ENCODE measurements at places on chromosomes 12 and 14.

DNA sequence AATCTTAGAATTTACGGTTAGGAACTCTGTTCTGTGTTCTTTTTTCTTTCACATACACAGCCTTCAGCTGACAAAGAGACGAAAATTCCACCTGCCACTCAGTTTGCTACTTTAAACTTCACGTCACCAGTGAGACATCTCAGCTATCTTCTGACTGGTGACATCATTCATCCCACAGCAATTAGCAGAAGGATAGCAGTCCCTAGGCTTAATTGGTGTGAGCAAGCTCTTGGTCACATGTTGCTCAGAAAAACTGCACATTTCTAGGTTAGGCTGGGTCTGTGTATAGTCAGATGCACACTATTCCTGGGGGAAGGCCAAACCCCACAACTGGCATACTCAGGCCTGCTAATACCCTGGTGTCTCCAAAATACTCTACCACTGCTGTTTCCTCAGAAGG, 23.9 kb downstream of the SLC7A7 start:
- no peak for DNase-seq

DNA sequence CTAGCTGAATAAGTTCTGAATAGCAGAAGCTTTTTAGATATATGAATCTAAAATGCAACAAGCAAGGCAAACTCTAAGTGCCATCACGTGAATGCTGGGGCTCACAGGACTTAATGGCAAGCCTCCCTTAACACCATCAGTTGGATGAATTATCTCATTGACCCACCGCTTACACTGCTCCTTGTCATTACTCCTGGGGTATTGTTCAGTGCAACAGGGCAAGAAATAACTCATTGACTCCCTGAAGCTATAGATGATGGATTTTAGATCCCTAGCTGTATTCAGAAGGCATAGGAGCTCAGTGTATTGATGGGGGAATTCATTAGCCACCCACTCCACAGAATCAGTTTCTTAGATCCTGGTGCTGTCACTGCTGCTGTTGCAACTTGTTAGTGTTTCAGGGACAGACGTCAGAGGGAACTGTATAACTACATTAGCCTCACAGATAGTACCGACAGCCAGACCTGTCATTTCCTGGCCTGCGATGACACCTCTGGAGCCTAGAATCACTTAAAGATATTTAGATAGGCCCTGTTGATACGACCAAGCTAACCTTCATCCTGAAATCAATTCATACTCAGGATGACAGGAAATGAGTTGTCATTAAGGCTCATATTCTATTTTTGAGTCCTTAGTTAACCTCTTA, 735.3 kb downstream of the DIO2 start:
- DNase-seq: no peak

GRCh38 chr14:99899578-99900178, 106.5 kb downstream of the EML1 start:
- no peak for DNase-seq

DNA sequence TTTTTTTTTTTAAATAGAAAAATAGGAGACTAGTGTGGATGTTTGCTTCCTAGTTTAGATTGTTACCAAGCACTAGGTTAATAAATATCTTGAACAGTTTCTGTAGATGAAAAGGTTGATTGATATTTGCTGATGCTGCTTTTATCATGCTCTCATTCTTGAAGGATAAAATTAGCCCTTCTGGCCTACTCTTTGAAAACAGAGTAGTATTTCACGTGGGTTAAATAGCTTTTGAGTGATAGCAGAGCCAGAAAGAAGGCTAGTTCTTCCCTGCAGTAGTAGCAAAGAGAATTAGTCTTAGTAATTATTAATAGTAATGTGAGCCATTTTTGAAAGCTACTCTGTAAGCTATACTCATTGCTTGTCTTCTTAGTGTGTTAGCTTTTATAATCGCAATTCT, 5.2 kb downstream of the NEDD1 start:
- no peak for DNase-seq

DNA sequence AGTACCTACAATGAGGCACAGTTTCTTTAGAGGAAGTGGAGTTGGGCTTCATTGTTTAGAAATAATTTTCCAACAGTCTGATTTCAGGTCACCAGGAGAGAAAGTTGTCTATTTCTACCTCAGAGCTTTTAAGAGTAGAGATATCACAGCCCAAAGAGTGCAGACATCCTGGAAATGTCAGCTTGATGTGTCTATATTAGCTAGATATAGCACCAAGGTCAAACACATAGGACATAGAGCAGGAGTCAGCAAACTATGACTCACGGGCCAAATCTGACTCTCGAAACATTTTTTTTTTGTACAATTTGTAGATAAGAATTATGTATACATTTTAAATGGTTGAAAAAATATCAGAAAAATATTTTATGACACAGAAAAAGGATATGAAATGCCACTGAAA, 53.7 kb downstream of the KCNC2 start:
- no peak for DNase-seq

GRCh38 chr12:124667506-124668326, 100.3 kb upstream of the NCOR2 start:
- no peak for DNase-seq

- DNase-seq: no peak
Measured at GRCh38 chr12:127230843-127231260, 1036.1 kb upstream of the TMEM132C start.

DNA sequence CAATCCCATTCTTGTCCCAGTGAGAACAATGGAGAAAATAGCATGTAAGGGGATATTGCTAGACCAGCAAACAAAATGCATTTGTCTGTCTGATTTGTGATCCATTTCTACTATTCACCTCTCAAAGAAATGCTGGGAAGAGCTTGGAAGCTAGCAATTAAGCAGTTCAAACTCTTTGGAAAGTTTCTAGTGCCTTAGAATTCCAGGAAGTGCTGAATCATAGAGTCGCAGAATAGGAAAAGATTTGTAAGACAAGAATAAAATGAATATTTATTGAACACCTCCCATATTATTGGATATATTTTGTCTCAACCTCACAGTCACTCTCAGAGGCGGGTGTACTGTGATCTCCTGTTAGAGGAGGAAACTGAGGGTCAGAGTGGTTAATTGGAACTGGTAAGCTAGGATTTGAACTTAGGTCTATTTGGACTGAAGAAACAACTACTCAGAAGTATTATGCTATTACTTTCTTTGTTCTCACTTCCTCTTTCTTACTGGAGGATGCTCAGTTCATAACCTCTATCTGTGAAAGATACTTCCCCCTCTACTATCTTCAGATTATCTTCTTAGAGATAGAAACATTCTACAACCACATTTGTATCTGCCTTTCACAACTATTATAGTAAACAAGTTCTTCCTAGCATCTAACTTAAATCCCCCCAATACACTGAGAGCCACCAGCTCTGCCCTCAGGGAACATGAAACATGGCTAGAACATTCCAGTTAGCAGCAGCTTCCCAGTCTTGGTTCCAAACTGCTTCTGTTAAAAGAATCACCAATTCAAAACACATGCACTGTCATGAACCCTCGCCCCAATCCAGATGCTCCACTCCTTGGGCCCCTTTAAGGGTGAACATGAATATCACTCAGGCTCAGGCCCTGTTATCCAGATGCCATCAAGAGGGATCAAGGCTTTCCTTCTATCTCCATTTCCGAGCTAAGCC, 64.2 kb downstream of the DRAM1 start:
- no peak for DNase-seq

DNA sequence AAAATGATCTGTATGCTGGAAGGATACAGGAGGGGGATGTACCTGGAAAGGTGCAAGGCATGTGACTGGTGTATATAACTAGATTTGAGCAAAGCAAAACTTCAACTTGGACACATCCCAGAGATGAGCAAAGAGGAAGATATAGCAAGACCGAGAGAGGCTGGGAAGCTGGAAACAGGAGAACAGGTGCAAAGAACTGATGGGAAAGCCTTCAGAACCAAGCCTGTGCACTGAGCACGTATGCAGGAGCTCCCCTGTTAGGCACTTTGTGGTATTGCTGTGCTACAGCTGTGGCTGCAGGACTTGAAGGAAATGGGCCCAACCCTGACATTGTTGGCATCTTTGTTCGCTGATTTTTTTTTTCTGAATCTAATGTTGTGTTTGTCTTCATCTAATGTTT, 120.7 kb upstream of the PWP1 start:
- no peak for DNase-seq

GRCh38 chr14:98868866-98869265, 403.1 kb downstream of the BCL11B start:
- DNase-seq: no peak

DNA sequence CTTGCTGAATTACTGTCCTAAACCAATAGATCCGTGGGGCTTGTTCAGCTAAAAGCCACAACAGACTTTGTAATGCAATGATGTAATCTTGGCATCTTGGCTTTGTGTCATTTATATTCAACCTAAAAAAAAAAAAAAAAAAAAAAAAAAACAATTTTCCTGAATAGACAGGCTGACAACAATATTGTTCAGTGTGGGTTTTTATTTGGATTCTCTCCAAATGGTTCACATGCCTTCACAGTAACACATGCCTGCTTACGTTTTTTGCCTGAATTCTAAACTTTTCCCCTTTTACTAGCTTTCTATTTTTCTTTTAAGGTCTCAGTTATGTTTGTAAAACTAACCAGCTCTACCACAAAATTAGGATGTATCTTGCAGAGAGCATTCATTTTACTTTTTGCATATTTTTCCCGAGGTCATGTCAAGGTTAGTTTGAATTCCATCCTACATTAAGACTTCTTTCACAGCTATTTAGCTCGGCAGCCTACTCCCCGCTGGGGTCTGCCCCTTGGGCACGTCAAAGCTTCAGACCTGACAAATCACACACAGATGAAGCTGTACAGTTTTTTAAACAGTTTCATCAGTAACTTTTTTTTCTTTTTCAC, 213.7 kb upstream of the NPAS3 start:
- DNase-seq: no peak

- no peak for DNase-seq
Measured at GRCh38 chr12:132488127-132489077, 1.5 kb upstream of the FBRSL1 start.

DNA sequence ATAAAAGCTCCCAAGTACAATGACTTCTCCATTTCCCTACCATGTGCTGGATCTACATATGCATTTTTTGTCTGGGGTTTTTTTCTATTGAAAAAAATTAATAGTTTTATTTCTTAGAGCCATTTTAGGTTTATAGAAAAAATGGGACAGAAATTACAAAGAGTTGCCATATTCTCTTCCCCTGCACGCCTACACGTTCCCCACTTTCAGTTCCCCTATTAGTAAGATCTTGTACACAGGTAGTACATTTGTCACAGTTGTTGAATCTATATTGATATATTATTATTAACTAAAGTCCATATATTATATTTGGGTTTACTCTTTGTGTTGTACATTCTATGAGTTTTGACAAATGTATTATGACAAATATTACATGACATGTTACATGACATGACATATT, 35.7 kb downstream of the SIX6 start:
- DNase-seq: no peak

GRCh38 chr12:51972849-51973273, 21.4 kb downstream of the ACVR1B start:
- peak; percentile 47 for DNase-seq

DNA sequence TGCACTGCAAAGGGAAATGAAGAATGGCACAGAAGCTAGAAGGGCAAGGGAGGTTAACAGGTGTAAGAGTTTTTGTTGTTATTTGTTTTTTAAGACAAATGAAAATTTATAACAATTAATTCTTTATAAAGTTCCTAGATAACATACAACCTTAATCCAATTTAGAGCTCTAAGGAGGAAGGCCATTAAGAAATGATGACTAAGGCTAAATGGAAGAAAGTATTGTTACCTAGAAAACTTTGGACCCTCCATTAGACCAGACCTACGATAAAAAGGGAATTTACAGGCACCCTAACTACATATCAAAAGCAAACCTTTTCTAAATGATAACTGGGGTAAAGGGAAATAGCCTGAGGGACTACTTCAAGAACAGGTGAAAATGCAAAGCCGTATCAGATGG, 130.8 kb downstream of the PRKD1 start:
- DNase-seq: no peak

GRCh38 chr12:32051511-32052211, 55.0 kb upstream of the BICD1 start:
- no peak for DNase-seq

DNA sequence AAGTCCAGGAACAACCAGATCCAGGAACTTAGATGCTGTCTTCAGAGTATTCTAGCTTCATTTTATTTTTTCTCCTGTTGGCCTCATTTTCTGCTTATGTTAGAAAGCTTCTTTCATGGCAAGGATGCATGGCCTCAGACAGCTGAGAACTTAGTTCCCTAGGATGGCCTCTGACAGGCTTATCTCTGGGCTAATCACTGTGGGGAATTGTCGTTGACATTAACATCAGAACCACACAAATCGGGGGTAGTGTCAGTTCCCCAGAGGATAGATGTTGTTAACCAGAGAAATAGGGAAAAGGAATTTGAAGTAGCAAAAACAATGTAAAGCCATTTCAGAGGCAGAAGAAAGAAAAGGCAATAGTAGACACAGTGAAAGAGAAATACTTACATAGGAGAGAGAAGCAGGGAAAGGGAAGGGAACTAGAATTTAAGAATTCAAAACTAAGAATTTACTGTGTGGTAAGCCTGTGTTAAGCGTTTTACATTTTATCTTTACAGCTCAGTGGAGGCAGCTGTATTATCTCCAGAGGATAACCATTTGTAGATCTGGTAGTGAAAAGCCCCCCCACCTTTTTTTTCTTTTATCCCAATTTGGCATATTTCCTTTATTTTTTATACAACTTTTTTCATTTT, 21.8 kb downstream of the FUT8 start:
- no peak for DNase-seq

DNA sequence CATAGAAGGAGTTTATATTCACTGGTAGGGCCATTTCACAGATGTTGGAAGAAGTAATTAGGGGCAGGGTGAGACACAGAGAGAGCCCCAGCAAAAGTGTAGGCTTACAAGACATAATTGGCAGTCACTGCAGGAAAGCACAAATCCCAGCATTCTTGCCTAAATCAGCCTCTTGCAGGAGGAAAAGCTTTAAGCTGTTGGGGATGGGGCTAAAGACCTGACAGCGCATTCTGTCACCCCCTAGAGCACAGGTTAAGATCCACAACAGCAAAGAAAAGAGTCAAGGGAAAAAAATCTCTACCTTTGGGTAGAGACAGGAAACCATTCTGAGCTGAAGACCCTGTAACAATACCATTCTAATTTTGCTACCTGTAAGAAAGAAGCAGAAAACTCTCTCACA, 409.0 kb downstream of the DAD1 start:
- no peak for DNase-seq

DNA sequence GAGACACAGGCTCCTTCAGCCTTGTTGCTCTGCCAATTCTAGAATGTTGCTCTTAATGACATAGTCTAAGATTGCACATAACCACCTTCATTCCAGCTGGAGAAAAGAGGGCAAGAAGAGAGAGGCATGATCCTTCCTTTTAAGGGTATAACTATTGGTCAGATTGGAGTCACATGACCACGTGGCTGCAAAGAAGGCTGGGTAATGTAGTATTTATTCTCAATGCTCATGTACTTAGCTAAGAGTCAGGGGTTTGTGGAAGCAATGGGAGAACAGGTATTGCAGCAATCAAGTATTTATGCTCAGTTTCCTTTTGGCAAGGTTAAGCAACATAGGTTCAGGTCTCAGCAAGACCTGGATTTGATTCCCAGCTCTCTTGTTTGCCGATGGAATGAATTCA, 298.8 kb upstream of the TBX3 start:
- DNase-seq: no peak

GRCh38 chr14:69464379-69464778, 20.1 kb upstream of the PLEKHD1 start:
- DNase-seq: no peak

Measured in activated gamma-delta T cell treated with anti-CD3 and anti-CD28 coated beads, Interleukin-2, amount 50 U/mL, for 16 hours (primary cell).